Stimulated activated naive CD8-positive, alpha-beta T cell treated with anti-CD3 and anti-CD28 coated beads, Interleukin-15, amount 100 ng/mL, for 72 hours (primary cell): ENCODE measurements at places on chromosomes 1 and 21.

- DNase-seq = no peak
Measured at GRCh38 chr1:43067977-43068751, 103.9 kb downstream of the EBNA1BP2 start.

GRCh38 chr1:110068646-110069403, 1.6 kb downstream of the ALX3 start:
- peak; percentile 36 for DNase-seq

DNA sequence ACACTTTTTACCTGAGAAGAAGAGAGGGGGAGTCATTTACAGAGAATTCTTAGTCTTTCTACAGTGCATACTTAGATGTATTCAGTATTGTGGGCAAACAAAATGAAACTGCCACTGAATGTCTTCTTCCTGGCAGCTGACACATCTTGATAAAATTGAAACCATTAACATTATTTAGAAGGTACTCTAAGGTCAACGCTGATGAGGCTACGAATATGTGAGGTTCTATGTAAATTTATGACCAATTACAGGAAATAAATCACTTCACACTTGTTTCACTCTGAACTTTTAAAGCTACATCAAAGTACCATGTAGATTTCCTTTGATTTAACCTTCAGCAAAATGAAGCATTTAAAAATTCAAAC, 51.3 kb upstream of the GFI1 start:
- DNase-seq = peak; percentile 41

- DNase-seq = no peak
Measured at GRCh38 chr1:18743233-18743632, 112.6 kb downstream of the PAX7 start.

- no peak for DNase-seq
Measured at GRCh38 chr1:234144901-234145300, 228.4 kb upstream of the COA6 start.

GRCh38 chr1:222165629-222166028, 382.3 kb downstream of the HHIPL2 start:
- no peak for DNase-seq

DNA sequence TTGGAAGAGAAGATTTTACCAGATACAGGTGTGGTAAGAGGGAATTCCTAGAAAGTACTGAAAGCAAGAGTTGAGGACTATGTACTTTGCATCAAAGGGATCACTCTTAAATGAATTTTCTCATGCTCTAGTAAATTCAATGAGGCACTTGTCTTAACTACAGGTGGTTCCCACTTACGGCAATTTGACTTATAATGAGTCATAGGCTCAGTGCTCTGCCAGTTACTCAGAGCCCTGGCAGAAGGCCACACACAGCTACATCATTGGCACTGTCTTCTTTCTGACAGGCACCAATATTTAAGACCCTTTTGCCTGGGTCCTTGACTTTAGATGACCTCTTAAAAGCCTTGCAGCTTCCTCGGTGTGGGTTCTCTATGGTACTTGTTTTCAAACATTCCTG, 15.9 kb upstream of the ADAMTS5 start:
- no peak for DNase-seq

DNA sequence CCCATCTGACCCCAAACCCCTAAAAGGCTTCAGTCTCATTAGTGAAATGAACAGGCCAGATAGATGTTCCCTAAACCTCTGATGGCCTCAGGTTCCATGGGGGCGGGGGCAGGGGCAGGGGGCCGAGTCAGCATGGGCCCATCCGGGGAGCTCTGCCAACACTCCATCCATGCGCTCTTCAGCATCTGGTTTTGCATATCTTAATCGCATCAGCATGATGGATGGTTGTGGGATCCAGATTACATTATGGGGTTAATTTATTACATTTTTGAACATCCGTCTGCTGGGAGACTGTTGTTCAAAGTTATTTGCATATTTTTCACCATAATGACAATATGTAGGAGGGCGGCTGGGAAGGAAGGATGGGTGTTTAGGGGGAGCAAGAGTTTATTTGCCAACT, 3.1 kb upstream of the MAD2L2 start:
- no peak for DNase-seq

- DNase-seq = no peak
Measured at GRCh38 chr1:157429601-157430240, 122.6 kb downstream of the FCRL5 start.

- DNase-seq = no peak
Measured at GRCh38 chr1:156998840-156999500, 46.6 kb downstream of the ARHGEF11 start.

DNA sequence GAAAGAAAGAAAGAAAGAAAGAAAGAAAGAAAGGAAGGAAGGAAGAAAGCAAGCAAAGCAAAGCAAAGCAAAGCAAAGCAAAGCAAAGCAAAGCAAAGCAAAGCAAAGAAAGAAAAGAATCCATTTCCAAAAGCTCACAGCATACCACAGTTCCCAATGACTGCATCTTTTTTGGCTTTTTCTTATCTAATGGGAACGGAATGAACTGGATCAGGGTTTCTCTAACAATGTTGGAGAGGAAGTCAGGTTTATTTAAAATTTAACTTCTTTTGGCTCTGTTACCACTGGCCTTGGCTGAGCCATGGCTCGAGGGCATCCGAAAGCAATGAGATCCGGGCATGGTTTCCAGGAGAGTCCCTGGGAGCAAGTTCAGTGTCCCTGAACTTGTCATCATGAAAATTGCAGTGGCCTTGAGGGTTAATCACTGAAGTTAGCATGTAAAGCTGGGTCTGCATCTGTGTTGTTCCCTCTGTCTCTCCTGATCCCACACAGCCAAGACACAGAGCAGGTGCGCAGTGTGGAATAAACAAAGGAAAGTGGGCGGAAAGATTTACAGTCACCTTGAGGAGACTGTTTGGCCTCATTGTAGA, 34.6 kb upstream of the CTPS1 start:
- DNase-seq = no peak

DNA sequence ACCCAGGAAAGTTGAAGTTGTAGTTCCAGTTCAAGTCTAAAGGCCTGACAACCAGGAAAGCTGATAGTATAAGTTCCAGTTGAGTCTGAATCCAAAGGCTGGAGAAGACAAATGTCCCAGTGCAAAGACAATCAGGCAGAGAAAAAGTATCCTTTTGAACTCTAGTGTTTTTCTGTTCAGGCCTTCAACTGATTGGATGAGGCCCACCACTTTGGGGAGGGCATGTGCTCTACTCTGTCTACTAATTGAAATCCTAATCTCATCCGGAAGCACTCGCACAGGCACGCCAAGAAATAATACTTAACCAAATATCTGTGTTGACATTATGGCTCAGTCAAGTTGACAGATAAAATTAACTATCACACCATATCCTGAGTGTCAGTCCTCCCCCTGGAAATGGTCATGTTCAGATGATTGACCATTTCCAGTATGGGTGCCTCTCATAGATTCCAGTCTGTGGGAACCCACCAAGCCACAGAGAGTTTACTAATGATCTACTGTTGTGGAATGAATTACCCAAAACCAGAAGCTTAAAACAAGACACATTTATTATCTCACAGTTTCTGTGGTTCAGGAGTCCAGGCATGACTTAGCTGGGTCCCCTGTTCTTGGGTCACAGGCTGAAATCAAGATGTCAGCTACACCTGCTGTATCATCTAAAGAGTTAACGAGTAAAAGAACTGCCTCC, 296.3 kb upstream of the ZP4 start:
- DNase-seq = no peak

DNA sequence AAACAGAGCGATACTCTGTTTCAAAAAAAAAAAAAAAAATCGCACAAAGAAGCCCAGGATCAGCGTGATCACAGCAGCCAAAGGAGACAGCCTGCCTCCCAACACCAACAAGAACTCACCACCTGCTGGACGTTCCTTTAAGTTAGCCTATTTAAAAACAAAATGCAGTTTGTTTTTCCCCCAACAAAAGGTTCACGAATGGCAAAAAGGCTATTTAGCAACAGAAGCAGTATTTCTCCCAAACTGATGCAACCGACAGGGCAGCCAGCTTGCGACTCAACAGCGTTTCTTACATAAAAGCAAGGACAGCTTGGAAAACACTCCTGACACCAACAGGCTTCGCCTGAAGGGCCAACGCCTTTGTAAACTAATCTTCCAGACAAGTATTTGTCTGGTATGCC, 6.8 kb downstream of the SSU72 start:
- DNase-seq = no peak

- DNase-seq = no peak
Measured at GRCh38 chr1:110702260-110702659, 27.5 kb upstream of the KCNA3 start.
